ENCODE measurements at places on chromosomes 11 and 22.

- peak; percentile 67 for DNase-seq
Observed at GRCh38 chr22:28594797-28595462, 84.7 kb downstream of the TTC28 start.

DNA sequence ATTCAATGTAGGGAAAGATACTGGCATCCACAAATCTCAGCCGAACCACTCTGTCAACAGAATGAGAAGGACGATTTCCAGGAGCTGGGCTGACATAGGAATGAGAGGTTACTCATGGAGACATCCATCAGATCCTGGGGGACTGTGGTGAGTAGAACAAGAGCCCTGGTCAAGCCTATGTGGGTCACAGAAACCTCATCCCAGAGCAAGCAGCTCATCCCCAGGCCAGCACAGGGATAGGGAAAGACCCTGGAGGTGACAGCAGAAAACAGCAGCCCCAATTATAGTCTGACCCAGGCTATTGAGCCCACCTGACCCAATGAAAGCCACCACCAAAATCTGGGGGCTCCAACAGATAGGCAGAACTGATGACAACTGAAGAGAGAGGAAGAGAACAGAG, 128.0 kb upstream of the SERPIND1 start:
- no peak for DNase-seq

DNA sequence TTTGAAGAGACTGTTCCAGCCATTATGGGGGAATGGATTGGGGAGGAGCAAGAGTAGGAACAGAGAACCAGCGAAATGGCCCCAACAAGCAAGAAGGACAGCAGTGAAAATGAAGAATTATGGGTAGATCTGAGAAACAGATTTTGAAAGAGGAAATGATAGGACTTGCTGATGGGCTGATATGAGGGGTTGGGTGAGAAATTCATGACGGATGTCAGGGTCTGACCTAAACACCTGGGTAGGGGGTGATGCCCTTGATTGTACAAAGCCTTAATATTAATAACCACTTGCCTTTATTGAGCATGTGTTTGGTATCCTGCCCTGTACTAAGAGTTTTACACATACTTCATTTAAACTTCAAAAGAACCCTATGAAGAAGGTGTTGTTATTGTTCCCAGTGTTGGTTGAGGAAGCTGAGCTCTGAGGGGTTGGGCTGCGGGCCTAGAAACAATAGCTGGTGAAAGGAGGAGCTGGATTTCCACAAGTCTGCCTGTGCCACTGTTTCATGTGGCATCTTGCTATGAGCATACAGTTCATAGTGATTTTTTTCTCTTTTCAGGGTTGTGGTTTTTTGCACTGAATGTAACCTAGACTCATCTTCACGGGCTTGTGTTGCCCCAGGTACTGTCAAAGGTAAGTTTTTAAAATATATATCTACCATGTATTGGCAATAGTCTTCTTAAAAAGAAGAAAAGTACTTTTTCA, 61.1 kb upstream of the TNRC6B start:
- DNase-seq = no peak

- no peak for DNase-seq
Observed at GRCh38 chr11:119991022-119991404, 146.9 kb downstream of the TRIM29 start.

- DNase-seq = peak; percentile 19
Observed at GRCh38 chr11:84261707-84262106, 975.5 kb upstream of the CCDC90B start.

GRCh38 chr11:2885678-2886081, at the start of gene CDKN1C:
Gene CDKN1C (minus strand): TSS chr11:2885775. CDS start chr11:2885456, 319 bp downstream.
- DNase-seq = peak; percentile 83

DNA sequence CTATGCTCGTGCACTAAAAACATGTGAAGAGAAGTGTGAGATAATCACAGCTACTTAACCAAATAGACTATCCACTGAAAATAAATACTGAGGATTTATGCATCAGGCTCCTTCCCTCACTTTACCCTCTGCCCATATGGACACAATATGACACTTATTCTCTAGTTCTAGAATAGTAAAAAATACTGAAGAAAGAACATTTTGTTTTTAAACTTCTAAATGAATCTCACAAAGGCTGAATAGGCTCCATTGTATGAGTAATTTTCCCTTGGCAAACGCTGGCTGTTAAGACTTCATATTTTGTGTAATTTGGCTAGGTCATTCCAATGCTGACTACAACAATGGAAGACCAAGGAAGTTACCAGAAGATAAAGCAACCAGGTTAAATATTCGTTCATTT, 9.9 kb downstream of the HPS5 start:
- no peak for DNase-seq

- DNase-seq = no peak
Observed at GRCh38 chr11:128574576-128575011, 12.8 kb downstream of the ETS1 start.
